Stimulated activated CD8-positive, alpha-beta memory T cell treated with anti-CD3 and anti-CD28 coated beads, Interleukin-7, amount 100 ng/mL, for 1 hour (primary cell): ENCODE measurements at places on chromosomes 2 and 18.

DNA sequence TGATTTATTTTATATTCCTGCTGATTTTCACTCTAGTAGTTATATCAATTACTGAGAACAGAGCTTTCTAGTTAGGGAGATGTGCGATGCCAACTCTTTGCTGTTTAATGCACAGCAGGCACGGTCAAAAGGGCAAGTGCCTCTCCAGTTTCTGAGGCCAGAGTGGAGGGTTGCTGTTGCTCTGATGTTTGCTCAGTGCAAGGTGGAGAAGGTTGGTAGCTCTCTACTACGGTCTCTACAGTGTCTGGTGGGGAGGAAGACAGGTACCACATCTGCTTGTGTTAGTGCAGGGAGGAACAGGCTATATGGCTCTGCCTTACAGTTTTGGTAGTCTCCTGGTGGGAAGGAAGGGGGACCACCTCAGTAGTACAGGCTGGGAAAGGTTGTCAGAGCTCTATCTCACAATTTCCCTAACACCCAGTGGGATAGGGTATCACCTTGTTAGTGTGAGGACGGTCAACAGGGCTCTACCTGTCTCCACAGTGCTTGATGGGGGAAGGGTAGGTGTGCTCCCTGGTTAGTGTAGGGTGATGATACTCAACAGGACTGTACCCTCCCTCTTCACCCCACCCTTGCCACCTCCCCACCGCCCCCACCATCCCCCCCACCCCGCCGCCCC, 85.9 kb downstream of the FANCL start:
- no peak for DNase-seq

DNA sequence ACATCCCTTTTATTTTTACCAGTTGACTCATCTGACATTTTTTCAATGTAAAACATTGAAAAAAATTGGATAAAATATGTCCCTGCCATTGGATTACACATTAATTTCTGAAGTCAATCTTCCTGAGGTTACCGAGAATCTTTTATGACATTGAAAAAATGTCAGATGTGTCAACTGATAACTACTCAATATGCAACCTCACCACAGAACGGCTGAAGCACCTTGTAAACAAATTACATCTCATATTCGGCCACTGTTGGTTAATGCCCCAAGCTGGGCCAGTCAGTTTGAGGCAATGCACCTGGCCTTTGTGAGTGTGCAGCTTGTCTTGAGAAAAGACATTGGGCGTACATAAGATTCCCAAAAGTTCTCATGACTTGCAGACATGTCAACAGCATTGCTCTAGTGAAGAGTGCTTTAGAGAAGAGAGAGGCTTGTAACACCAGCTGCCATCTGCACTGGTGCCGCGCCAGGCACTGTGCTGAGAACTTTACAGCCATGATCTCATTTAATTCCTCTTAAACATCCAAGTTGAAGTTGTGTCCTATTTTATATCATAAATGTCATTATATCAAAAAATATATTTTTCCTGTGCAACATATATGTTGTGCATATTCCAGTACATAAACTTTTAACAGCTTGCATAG, 112.7 kb upstream of the SLC35G4 start:
- DNase-seq: no peak

DNA sequence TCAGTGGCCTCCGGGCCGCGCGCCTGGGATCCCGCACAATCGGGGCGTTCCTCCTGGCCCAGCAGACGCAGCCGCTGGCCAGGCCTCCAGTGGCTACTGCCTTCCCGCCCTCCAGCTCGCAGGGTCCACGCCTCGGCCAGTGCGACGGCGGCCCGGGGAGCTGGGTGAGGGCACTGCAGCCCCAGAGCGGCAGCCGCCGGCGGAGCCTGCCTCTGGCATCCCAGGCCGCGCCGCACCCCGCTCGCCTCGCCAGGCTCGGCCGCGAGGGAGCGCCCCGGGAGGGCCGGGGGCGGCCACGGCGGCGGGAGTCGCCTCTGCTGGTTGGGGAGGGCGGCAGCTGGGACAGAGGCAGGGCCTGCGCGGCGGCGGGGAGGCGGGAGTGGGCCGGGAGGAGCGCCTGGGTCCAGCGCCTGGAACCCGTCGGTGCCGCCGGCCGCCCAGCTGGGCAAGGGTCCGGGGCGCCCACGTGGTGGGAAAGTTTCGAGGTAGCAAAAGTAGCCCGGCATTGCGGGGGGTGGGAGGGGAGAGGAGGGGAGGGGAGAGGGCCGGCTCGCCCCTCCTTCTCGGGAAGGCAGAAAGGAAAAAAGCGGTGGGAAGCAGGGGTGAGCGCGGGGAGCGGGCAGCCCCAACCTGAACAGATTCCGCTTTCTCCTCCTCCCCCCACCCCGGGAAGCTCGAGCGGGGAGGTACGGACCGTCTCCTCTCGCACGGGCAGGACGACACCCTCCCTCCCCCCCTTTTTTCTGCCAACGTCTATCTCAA, 1.5 kb upstream of the INHBB start:
- DNase-seq: no peak

DNA sequence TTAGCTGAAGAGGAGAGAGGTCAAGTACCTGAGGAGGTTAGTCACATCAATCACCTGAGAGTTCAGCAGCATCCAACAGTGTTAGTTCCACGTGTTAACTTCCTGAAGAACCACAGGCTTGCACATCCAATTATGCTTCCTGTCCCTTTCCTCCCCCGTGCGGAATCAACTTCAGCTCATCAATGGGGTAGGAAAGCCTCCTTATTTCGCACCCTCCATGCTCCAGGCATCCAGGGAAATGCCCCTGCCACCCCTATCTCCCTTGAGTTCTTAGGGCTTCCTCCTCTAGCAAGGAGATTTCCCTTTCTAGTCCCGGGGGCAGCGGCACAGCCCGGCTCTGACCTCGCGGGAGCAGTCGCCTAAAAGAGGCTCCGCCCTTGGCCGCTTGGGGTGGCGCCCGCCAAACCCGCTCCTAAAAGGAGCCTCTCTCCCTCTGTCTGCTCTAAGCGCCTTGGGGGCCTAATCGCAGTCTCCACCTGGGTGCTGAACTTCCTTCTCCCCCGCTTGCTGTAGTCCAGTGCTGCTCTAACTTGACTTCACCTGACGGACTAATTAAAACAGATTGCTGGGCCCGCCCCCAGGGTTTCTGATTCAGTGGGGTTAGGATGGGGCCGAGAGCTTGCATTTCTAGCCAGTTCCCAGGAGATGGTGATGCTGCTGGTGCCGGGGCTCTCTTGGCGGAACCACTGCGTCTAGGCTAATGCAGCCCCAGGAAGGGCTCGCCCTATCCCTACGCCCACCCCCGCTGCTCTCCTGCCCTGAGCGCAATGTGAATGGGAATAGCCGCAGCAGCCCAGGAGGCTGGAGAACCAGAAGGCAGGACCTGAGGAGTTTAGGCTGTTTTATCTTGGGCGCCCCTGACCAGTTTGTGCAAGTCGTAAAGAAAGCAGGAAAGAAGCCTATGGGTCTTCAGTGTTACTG, 3.4 kb upstream of the TET3 start:
- no peak for DNase-seq

DNA sequence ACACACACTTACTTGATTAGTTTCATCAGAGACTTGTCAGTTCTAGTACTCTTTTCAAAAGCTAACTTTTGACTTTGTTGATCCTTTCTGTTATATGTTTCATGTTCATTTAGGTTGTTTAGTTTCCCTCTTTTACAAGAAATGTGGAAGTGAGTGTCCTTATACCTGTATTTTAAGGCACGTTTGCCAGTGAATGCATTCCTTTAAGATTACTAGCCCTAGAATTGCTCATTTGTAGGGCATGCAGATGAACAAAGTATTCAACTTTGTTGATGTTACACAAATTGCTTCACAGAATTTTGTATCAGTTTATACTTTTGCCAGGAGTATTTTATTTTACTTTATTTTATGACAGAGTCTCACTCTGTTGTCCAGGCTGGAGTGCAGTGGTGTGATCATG, 6.3 kb downstream of the IL1RL2 start:
- no peak for DNase-seq

GRCh38 chr2:191646163-191646902, 31.6 kb upstream of the NABP1 start:
- DNase-seq: no peak

GRCh38 chr2:145067549-145068030, 547.7 kb upstream of the ZEB2 start:
- no peak for DNase-seq

DNA sequence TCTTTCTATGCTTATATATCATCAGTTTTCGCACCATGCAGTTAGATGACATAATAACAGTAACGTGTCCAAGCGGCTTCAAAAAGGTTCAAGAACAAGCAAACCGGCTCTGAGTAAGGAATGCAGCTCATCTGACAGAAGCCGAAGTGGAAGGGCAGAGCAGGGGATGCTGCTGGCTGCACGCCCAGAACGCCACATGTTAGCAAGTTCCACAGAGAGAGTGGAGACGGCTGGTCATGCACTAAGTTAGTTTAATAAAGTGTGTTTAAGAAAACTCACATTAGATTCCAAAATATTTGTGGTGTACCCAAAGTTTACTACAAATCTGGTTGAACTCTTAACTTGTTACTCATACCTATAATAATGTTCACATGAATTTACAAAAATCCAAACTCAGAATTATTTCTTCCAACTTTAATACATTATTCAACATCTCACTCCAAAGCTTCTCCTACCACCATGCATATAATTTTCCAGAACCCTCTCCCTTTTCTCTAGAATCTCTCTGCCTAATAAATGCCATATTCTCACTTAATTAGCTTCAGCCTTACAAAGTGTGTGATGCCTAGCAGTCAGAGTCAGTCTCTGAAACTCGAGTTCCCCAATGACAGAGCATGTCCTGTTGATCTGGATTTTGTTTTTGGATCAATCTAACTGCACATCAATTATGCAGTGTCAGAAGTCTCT, 170.0 kb downstream of the DNAH7 start:
- no peak for DNase-seq

DNA sequence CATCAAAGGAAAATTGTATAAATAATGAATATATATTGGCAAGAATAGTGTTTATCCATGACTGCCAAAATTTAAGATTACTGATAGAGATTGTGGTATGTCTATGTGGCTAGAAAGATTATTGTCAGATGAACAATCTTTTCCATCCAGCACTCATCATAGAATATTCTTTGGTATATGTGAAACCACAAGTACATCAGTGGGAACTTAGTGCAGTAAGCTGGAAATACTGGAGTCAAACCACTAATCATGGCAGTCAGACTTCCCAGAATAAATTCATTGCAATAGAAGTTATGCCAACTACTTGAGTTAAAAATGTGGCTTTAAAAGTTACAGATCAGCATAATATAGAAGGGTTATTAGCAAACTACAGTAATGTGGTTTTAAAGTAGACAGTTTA, 310.3 kb downstream of the GULP1 start:
- DNase-seq: no peak

DNA sequence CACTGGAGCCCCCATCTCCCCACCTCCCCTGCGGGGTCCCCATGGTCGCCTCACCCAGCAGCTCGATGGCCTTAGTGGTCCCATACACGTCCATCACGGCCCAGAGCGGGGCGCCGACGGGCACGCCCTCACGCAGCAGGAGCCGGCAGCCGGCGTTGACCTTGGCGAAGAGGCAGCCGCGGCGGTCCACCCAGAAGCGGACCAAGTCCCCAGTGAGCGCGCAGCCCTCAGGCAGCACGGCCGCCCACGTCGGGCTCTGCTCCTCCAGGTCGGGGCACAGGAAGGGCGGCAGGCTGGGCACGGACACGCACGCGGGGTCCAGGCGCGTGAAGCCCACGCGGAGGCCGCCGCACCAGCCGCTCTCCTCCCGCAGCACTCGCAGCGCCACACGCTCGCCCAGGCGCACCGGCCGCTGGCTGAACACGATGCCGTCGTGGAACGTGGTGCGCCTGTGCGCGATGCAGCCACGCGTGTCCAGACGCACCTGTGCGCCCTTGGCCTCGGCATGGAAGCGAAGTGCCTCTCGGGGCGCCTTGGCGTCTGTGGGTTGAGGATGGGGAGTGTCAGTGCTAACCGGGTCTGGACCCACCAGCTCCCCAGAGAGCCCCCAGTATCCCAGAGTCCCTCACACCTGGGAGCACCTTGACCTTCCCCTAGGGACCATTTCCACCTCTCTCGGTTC, 4.6 kb downstream of the NEURL3 start:
- DNase-seq: no peak
